ENCODE measurements at places on chromosomes 11 and 22.

DNA sequence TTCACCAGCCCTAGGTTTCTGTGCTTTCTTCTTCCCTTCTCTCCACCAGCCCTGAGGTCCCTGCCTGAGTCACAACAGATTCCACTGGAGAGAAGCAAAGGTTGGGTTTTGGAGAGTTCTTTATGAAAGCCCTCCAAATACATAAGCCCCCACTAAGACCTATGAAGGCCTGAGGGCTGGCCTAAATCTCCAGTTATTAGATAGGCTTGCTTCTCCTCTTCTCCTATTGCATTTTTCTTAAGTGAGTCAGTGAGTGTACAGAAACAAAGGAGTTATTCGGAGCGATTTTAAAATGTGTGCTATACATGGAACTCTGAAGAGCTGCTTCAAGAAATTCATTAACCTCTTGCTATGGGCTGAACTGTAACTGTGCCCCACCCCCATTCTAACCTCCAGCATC, 1057.3 kb downstream of the OPCML start:
- no peak for DNase-seq

DNA sequence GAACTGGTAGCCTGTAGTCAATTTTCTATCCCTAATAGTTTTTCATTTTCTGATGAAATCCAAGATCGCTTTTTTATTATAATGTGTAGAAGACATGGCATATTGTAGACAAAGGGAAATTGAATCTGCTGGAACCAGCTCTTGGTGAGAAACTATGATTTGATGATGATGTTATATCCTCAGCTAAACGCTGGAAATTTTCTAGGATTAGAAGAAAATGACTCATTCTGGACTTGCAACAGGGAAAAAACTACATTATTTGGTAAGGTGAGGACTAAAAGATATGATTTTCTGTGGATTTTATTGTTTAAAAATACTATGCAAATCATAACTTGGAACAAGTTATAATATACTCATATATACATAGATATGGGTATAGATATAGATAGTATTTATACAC, 14.1 kb upstream of the PGM2L1 start:
- no peak for DNase-seq

DNA sequence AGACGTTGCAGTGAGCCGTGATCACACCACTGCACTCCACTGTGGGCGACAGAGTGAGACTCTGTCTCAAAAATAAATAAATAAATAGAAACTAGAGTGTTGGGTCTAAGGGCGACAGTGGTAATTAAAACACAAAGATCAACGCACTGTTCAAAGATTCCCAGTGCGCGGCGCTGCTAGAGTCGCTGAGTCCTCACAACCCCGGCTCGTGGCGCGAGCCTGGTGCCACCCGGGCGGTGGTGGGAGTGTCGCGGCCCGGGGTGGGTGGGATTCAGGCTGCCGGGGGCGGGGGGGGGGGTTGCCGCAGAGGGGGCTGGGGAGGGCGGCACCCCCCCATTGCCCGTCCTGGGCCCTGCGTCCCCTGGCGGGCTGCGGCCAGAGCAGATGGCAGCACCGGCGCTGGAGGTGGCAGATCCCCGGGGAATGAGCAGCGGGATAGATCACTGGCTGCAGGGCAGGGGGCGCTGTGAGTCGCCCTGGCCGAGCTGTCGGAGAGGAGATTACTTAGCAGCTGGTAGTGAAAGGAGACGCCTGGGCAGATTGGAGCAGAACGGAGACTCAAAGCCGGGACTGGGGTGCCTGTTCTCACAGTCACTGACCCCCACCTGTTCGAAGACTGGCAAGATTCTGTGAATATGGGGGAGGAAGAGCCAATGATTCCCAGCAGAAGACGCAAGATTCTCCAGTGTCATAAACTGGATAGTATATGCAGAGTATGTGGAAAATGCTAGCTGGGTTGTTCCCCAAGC, 30.2 kb upstream of the APOBEC3A start:
- DNase-seq = no peak

GRCh38 chr11:61820174-61820573, 3.4 kb upstream of the FADS1 start:
- DNase-seq = no peak

GRCh38 chr11:75387736-75388294, 11.5 kb upstream of the RPS3 start:
- DNase-seq = no peak

- DNase-seq = no peak
These were observed 26.3 kb upstream of the SMCO4 start for GRCh38 chr11:93569496-93569895.

- DNase-seq = no peak
These were observed 21.8 kb upstream of the DRG1 start for GRCh38 chr22:31377612-31378011.

DNA sequence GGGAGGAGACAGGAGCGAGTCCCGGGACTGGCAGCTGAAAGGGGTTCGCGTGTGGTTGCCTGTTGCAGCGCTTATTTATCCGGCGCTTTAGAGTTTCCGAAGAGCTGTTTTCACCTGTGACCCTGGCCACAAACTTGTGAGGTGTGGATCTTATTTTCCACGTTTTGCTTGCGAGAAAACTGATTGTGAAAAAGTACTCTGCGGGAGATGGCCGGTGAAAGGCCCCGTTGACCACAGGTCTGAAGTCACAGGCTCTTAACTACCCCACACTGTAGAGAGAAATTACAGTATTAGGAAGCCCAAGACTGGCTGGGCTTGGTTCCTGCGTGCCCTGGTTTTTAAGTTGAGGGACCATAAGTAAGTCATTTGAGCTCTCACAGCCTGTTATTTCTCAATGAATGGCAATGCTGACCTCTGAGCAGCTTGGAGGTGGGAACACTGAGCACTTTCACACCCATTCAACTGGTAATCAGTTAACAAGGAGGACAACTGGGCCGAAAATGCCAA, 379 bp upstream of the RAB38 start:
- DNase-seq = no peak

- DNase-seq = no peak
These were observed 87.3 kb downstream of the PACS1 start for GRCh38 chr11:66157182-66157864.

DNA sequence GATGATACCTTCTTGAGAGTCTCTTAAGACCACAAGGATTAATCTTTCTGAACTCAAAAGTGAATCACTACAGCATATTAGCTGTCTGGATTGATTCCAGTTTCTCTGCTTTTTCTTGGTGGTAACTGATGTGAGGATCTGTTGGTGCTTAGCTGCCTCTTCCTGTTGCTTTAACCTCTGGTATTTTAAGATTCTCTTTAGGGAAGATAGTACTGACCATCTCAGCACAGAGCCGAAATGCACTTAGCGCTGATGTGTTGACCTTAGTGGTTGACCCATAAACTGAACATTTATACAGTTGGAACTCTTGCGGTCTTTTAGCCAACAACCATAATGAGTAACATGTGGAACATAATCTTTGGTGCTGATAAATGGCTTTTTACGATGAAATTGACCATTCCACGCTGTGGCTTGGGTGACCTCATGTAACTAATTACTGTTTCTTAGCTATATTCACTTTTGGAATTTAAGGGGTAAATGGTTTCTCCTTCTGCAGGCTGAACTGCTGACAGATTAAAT, 33.7 kb downstream of the APLP2 start:
- no peak for DNase-seq

DNA sequence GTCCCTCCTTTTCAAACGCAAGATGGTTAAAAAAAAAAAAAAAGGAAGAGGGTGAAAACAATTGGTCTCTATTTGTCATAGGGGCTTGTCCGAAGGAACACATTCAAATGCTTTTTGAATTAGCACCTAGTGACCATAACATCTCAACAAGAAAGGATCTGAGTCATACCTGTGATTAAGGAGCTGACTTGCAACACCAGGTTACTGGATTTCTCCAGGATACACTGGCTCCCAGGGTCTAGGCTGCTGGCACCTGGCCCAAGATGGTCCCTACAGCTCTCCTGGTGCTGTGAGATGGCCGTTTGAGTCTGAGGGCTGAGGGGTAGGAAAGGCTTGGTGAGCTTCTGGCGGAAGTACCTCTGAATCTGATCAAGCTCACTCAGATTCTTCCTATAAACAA, 28.4 kb upstream of the UCP3 start:
- DNase-seq = no peak

- DNase-seq = no peak
These were observed 89.5 kb downstream of the CDKN1C start for GRCh38 chr11:2796091-2796490.

GRCh38 chr11:125463590-125464269, 32.3 kb downstream of the FEZ1 start:
- DNase-seq = no peak

GRCh38 chr22:19233189-19233661, 54.7 kb upstream of the SLC25A1 start:
- no peak for DNase-seq

GRCh38 chr22:27064386-27064785, 407.0 kb downstream of the MIAT start:
- no peak for DNase-seq

DNA sequence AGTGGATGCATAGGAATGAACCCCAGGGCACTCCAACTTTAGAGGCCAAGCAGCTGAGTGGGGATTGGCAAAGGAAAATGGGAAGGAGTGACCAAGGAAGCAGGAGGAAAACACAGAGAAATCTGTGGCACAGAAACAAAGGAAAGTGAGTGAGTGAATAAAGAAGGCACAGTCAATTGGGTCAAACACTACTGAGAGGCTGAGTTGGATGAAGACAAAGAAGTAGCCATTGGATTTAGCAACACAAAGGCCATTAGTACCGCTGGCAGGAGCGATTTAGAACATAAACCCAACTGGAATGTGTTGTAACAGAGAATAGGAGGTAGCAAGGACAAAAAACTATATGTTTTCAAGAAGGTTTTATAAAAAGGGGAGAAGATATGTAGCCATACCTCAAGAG, 6.6 kb upstream of the NXPE1 start:
- DNase-seq = no peak

GRCh38 chr11:12673601-12673923, 659 bp upstream of the TEAD1 start:
- DNase-seq = no peak

DNA sequence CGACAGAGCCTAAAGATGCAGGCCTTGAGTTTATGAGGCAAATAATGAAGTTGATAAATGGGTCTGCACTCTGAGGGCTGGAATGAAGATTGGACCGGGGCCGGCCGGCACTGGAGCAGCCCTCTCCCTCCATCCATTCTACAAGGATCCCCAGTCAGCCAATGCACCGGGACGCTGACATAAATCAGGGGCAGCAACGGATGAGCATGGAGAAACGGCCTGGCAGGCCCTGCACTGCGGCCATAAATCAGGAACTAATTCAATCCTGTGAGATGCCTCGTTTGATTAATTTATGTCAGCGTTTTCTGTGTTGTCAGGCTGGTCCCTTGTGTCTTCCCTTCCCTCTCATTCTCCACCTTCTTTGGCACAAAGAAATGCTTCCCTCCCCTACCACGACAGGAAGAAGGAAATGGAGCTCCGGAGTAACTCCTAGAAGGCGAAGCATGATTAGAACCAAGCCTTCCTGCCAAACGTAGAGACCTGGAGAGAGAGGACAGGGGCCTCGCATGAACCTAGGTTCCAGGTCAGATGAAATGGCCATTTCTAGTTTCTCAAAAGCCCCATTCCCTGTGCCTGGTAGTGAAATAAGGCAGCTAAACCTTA, 358.4 kb downstream of the OPCML start:
- no peak for DNase-seq

GRCh38 chr11:132258875-132259274, 888.5 kb downstream of the NTM start:
- no peak for DNase-seq

GRCh38 chr11:23903044-23903704, 593.7 kb upstream of the LUZP2 start:
- DNase-seq = no peak

GRCh38 chr11:73388265-73389133, 12.3 kb downstream of the RELT start:
- DNase-seq = no peak

DNA sequence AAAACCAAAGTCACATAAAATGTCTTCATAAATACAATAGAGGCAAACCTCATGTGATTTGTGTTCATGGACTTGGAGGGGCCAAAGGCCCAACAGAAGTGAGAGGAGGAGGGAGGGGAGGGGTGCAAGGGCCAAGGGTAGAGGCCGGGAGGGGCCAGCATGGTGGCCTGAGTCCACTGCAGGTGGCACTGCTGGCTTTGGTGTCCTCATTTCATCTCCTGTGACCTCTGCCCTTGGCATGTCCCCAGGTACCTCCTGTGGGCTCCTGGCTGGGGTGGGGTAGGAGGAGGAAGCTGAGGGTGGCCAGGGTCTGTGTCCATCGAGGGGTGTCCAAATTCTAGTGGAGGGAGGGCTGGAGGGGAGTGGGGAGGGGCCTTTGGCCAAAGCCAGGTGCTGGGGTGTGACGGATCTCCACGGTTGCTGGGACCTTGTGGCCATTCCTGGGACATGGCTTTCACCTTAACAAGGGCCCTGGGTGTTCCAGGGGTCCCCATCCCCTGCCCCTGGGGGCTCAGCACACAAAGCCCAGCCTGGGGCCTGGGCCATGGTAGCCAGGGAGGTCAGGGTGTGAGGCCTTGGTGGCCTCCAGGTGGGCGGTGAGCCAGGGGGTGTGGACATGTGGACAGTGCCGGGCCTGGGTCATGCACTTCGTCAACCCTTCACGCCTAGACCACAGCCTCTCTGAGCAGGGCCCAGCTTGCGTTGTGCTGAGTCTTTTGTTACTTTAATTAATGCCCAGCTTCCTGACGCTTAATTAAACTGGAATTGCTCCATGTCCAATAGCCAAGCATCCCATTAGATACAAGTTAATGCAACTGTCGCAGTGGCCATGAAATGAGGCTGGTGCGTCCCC, 20.7 kb upstream of the CCDC188 start:
- no peak for DNase-seq

DNA sequence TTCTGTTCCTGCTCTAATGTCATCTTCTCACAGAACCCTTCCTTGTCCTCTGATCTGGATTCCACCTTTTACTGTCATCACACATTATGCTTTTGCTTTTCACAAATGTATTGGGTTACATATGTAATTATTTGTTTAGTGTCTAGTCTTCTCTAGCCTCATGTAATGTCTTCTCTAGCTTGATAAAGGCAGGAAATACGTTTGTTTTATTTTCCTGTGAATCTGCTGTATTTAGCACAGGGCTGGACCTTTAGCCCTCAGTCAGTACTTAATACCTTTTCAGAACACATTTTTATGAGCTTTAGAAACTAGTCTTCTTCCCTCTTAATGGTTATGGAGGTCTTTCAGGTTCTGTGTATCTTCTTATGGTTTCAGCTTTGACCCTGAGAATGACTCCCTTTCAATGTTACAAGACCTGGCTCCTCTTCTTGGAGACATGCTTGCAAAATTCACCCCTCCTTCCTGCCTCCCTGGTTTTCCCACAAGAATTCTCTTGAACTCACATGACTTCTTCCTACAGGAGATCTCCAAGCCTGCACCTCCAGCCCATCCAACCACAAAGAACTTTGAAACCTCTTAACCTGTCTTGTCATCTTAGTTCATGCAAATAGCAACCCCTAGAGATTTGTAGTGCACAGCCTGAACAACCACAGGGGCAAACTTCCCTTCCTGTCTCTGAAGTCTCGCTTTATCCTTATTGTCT, 132.7 kb upstream of the DDI1 start:
- DNase-seq = no peak

DNA sequence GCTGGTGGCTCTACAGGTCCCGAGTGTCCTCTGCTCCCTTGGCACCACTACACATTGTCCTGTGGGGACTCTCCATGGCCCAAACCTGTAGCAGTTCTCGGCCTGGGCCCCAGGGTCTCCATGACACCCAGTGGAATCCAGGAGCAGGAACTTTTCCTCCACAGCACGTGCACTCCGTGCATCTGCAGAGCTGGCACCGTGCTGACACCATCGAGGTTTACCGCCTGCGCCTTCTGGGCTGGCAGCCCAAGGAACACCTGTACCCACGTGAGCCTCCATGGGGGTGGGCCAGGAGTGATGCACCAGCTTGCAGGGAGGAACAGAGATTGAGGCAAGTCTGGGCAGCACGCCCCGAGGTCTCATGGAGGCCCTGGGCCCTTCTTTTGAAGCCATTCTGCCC, 25.2 kb downstream of the TSPAN32 start:
- no peak for DNase-seq
